SK-N-SH treated with all-trans-retinoic acid at 6 μM for 48 hours (cell line): ENCODE measurements at places on chromosomes 4 and X.

DNA sequence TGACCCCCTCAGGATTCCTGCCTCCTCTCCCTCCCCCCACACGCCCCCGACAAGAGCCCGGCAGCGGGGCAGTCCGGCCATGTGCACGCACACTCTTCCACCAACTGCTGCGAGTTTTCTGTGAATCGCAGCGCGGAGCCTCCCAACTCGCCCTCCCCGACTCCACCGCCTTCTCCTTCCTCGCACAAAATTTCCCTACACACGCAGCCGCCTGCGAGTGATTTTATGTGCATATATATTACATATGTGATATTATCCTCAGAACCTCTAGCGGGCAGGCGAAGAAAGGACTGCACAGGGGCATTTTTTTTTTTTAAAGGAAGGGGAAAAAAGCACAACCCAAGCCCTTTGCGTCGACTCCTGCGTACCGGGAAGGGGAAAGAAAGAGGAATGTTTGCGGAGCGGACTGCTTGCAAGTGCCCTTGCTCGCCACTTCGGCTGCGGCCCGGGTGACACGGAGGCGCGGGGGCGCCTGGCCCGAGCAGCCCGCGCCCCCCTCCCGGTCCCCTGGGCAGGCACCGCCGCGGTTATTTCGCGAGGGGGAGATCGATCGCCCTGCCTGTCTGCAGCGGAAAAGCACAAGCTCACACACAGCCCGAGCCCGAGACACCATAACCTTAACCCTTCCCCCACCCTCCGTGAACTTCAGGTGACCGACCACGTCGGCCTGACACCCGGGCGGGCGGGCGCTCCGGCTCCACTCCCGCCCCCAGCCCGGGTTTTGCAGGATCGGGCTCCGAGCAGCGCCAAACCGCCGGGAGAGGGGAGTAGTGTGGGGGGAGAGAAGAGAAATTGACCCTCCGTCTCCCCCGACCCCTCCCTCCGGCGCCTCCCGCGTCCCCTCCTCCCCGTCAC is 2.3 kb downstream of the ZNF827 start:
- ATAC-seq: peak; percentile 58

DNA sequence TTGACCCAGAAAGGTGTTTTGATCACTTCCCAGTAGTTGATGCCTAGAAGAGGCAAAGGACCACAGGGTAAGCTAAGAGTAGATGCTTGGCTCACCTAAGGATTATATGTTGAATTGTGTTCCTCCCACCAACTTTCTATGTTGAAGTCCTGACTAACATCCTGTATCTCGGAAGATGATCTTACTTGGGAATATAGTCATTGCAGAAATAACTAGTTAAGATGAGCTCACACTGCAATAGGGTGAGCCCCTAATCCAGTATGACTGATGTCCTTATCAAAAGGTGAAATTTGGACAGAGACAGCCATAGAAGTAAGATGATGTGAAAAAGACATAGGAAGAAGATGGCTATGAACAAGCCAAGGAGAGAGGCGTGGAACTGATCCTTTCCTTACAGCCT is 3.3 kb upstream of the HMGB2 start:
- no peak for ATAC-seq

GRCh38 chrX:134821901-134822300 is 163.6 kb upstream of the PLAC1 start:
- ATAC-seq: no peak

DNA sequence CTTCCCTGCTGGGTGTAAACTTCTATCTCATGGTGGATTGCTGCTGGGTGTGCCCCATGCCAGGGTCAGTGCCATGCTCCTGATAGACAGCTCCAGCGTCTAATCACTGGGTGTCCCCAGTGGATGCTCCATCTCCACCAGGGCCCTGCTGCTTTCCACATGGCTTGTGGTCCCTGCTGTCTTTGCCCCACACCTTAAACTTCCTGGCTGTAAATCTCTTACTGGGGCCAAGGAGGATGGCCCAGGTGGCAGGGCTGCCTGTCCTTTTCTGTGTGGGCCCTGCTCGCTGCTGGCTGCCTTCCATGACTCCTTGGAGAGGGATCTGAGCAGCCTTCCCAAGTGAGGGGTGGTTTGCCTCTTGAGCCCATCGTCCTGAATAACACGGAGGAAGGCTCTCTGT is 51.8 kb downstream of the RGS12 start:
- no peak for ATAC-seq

- no peak for ATAC-seq
These were observed 826.2 kb upstream of the TENM3 start for GRCh38 chr4:181416966-181417365.

GRCh38 chr4:13704035-13704434 is 76.5 kb upstream of the BOD1L1 start:
- ATAC-seq: no peak

GRCh38 chr4:120215350-120215749 is 148.7 kb upstream of the MAD2L1 start:
- no peak for ATAC-seq

GRCh38 chr4:125649452-125649851 is 334.7 kb downstream of the FAT4 start:
- ATAC-seq: no peak

- no peak for ATAC-seq
These were observed 79.1 kb downstream of the TECRL start for GRCh38 chr4:64330143-64330542.

GRCh38 chr4:187166886-187167512 is 443.3 kb upstream of the FAT1 start:
- no peak for ATAC-seq

DNA sequence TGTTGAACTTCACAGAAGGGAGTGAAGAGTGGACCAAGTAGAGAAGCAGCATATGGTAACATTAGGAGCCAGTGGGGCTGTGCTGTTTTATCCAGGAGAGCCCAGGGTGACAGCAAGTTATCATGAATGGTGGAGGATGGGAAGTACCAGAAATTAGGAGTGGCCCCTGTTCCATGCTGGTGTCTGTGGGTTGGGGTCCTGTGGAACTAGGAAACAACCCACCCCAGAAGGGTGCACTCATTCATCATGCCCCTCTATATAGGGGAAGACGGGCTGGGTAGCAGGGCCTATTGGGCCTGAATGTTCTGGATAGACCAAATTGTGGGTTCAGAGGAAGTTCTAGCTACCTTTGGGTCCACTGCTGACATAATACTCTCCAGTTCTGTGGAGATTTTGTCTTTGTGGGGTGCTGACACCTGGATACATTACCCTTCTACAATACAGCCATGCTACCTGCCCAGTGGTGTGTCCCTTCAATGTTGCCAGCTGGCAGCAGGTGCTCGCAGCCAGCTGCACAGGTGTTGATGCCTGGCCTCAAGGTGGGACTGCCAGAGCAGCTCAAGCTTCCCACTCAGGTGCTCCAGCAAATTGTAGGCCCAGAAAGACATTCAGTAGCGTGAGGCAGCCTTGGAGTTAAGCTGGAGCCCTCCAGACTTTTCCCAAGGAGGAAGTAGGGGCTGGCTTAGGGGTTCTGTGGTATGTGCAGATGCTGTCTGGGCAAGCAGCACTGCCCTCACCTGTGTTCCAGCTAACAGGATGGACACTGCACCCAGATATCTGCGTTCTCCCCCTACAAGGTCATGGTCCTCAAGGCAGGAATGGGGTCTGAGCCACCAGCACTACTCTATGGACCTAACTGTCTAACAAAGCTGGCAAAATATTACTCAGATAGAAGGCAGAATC is 106.5 kb downstream of the NHSL2 start:
- ATAC-seq: no peak

GRCh38 chr4:85952972-85953650 is 406.7 kb downstream of the MAPK10 start:
- ATAC-seq: peak; percentile 20

DNA sequence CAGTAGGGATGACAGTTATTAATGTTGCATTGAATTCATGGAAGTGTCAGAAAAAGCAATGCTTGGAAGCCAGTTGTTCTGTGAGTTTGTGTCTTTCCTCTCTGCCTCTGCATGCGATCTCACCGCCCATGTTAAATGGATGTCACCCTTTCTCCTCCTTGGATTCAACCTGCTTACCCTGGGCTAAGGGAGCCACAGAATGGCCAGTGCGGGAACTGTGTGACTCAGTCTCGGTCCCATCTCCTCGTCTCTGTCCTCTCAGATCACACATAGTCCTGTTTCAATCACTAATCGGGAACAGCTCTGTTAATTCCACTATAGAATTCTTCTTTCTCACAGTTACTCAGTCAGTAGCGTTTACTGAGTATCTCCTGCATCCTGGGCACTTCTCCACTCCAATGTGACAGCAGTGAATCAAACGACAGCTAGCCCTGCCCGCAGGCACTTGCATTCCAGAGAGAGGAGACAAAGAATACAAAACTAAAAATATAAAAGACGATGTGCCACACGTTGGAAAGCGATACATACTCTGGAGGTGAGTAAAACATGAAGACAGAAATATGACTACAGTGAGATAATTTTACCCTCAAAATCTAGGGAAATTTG is 53.6 kb upstream of the TLR3 start:
- ATAC-seq: peak; percentile 35; the same call in 1 of the 3 replicates

- peak; percentile 33 for ATAC-seq
These were observed 929 bp downstream of the ZBTB33 start for GRCh38 chrX:120251471-120252011.

DNA sequence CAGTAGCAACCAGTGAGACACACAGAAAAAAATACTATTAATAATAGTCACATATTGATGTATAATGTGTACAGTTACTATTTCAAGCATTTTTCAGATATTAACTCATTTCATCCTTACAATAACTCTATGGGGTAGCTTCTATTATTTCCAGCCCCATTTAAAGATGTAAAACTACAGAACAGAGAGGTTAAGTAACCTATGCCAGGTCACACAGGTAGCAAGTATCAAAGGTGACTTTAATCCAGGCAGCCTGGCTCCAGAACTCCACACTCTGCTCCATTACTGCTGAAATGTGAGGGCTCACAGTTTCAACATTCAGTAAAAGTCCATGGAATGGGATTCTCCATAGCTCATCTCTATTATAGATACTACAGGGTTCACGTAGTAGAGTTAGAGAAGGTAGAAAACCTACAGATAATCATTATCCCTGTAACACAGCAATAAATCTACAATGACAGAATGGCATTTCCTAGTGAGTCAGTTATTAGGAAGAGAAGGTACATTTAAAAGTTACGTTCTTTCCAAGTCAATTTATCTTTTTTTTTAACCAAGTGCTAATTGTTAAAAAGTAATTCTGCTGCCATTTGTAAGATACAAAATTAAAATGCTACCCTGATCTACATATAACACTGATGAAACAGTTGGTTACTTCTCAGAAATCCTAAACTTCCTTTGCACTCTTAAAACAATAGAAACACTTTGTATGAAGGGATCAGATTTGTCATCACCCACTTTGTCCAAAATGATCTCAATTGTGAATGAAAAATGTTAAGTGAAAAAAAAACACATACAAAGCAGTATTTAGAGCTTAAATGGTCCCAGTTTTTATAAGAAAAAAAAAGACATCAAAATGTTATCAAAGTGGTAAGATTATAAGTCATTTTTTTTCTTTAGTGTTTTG is 18.7 kb downstream of the RELL1 start:
- peak; percentile 21 for ATAC-seq

DNA sequence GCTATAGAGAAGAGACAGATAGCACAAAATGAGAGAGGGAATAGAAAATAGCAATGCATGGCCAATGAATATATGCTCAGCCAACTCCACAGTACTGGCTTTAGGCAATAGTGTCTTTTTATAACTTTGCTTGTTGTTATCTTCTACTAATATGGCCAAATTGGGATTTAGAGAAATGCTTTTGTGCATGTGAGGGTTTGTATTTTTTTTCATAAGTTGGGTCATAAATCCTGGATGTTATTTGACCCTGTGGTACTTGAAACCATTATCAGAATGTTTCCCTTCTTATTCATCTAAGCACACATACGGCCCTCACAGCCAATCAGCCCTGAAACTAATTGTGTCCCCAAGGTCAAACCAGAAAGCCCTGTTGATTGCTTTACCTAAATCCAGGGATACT is 35.2 kb upstream of the LPAR4 start:
- no peak for ATAC-seq

GRCh38 chr4:59612235-59612634 is 1587.9 kb upstream of the ADGRL3 start:
- no peak for ATAC-seq

GRCh38 chrX:40950546-40950945 is 134.7 kb upstream of the USP9X start:
- ATAC-seq: no peak

DNA sequence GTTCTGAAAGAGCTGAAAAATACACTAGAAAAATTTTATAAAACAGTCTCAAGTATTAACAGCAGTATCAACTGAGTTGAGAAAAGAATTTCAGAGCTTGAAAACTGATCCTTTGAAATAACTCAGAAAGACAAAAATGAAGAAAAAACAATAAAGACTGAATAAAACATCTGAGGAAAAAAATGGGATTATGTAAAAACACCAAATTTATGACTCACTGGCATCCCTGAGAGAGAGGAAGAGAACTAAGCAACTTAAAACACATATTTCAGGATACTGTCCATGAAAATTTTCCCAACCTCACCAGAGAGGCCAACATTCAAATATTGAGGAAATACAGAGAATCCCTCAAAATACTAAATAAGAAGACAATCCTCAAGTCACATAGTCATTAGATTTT is 22.9 kb downstream of the PABPC4L start:
- no peak for ATAC-seq

DNA sequence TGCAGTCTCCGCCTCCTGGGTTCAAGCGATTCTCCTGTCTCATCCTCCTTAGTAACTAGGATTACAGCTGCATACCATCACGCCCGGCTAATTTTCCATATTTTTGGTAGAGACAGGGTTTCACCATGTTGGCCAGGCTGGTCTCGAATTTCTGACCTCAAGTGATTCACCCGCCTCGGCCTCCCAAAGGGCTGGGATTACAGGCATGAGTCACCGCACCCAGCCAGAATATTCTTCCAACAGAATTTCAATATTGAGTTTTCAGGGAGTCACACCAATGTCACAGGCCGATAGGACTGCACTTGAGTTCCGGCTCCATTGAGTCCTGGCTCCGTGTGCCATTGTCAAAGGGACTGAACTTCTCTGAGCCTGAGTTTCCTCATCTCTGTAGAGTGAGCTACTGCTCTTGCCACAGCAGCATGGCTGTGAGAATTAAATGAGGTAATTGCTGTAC is 82.9 kb downstream of the CLCN4 start:
- peak; percentile 79 for ATAC-seq

GRCh38 chr4:88859191-88859812 is 161.7 kb upstream of the NAP1L5 start:
- no peak for ATAC-seq

DNA sequence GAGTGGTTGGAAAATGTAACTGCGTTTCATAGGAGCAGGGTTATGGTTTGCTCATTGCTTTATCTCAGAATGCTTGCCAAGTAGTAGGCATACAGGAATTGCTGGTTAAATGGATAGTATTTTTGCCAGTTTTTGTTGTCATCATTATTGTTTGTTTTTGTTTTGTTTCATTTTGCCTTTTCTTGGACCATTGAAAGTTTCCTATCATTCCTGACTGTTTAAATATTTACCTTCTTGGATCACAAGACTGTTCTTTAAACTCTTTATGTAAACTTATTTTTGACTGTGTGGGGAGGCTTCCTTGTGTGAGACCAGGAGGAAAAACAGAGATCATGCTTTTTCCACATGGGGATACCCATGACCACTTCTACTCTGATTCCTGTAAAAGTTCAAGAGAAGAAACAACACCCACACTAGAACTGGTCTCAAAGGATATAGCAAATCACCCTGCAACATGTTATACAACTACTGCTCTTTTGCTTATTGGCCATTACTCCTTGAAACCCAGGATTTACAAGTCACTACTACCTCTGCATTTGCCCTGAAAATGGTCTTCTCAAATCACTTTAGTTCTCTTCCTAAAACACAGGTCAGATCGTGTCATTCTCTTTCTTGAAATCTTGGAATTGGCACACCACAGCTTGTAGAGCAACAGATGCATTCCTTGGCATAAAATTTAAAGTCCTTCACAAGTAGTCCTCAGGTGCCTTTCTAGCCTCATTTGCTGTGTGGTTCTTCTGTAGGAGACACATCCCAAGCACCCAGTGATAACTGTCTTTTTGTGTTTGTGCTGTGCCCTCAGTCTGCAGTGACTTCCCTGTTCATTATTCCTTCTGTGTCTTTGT is 51.3 kb downstream of the FNIP2 start:
- no peak for ATAC-seq
